ENCODE measurements at places on chromosomes 4 and X.

GRCh38 chr4:86557526-86557925, 36.6 kb upstream of the PTPN13 start:
- no peak for DNase-seq

GRCh38 chr4:141706445-141706844, 70.1 kb downstream of the IL15 start:
- no peak for DNase-seq

DNA sequence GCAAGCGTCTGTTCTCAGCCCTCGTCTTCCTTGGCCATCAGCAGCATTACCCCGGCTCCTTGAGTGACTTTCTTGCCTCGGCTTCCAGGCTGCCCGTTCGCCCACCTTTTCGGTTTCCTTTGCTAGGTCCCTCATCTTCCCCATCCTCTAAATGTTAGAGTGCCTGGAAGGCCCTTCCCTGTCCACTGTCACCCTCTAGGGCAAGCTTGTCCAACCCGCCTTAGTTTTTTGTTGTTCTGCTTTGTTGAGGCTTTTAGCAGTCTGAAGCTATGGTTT, 62.7 kb downstream of the TBC1D14 start:
- no peak for DNase-seq

DNA sequence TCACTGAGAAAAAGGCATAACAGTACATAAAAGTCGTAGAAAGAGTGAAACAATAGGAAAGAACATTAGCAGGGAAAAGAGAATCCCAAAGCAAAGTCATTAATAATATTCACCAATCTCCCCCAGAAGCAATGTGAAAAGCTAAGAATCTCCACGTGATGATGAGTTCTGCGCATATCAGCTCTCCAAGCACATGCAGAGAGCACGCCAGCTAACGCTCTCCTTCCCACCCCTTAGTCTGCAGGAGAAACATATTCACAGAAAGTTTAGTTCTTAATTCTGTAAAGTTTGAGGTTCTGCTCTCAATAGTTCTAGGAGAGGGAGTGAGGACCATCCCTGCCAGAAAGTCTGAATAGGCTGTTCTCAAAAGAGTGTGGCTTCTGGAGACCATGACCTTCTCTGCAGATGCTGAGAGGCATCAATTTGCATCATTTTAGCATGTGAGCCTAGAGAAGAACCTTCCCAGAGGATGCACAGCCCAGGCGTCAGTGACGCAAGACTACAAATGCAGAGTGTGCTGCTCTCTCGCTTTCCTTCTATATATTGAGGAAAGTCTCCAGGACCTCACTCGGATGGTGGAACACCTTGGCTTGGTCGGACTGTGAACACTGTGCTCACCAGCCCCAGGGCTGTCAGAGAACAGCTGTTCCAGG, 51.3 kb upstream of the AFAP1 start:
- DNase-seq, result no peak

GRCh38 chrX:154135458-154136229, 8.4 kb upstream of the OPN1LW start:
- DNase-seq, result no peak

GRCh38 chrX:3176439-3176820, 135.2 kb downstream of the ARSF start:
- no peak for DNase-seq

- no peak for DNase-seq
These were observed 50.2 kb upstream of the MAP9 start for GRCh38 chr4:155426953-155427352.

- no peak for DNase-seq
These were observed 398.0 kb downstream of the SMARCA1 start for GRCh38 chrX:129125122-129125914.

DNA sequence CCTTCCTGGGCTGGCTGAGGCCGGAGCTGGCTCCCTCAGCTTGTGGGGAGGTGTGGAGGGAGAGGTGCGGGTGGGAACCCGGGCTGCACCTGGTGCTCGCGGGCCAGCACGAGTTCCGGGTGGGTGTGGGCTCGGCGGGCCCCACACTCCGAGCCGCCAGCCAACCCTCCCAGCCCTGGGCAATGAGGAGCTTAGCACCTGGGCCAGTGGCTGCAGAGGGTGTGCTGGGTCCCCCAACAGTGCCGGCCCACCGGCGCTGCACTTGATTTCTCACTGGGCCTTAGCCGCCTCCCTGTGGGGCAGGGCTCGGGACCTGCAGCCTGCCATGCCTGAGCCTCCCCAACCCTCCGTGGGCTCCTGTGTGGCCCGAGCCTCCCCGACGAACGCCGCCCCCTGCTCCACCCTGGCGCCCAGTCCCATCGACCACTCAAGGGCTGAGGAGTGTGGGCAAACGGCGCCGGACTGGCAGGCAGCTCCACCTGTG, 182.7 kb upstream of the PAQR3 start:
- no peak for DNase-seq

- no peak for DNase-seq
These were observed 50.8 kb downstream of the ZFYVE28 start for GRCh38 chr4:2367626-2368025.

- no peak for DNase-seq
These were observed 63.8 kb downstream of the EFNB1 start for GRCh38 chrX:68892651-68893050.

DNA sequence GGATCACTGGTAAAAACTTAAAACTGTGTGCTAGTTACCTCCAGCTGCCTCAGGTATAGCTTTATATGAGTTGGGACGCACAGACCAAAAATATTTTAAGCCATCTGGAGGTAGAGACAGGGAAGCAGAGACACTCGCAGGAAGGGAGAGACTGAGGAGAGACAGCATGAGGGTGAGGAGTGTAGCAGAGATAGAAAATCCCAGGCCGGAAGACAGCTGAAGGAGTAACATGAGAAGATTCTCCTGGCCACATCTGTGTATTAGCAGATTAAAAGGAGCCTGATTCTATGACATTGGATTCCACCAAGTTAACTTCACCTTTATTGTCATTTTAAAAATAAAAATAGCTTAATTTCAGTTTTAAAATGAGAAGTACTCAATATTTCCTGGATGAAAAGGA, 84.3 kb downstream of the PDLIM5 start:
- DNase-seq, result no peak

DNA sequence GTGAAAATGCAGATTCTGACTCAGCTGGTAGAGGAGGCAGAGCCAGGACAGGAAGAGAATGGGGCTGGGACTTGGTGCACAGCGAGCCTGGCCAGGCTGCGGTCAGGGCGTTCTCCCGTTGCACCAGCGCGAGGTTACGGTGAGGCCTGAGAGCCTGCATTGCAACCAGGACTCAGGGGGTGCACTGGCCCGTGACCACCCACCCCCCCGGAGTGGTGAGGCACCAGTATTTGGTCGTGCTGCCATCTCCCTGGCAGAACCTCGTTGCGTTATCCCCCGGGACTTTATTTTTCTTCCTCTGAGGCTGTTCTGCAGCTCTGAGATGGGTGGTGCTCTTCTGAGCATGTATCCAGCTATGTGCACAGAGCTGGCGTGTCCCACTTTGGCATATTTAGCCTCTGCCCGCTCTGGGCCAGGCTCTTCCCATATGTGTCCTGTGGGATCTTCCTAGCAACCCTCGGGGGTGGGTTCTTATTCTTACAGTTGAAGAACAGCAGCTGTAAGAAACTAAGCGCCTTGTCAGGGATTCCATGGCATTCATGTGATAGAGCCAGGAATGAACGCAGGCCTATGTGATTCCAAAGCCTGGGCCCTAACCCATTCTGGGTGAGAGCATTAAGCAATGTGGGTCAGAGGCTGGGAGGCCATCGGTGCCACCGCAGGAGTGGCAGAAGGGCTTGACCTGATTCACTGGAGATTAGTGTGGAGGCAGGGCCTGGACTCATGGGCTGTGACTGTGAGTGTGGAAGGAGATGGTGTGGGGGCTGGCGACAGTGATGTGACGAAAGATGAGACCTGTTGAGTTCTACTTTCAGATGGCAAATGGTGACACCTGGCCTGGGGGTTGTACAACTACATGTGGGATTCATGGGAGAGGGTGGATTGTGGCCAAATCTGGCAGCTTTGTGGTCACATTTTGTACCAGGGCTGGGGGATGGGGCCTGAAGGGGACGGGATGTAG, 3.1 kb downstream of the TADA2B start:
- DNase-seq, result no peak

GRCh38 chr4:1579001-1579900, 104.9 kb downstream of the FAM53A start:
- peak; percentile 31 for DNase-seq

DNA sequence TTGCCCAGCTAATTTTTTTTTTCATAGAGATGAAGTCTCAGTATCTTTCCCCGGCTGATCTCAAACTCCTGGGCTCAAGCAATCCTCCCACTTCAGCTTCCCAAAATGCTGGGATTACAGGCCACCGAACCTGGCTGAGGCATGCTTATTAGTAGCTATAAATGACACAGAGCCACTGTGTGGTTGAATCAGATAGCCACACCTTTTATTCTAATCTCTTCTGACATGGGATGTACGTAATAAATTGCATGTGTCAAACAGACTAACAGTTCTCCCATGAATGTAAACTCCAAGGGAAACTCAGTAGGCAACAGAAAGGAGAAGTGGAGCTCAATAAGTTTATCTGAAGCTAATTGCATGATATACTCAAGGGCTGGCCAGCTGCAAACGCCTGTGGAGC, 139.8 kb upstream of the VCX3A start:
- no peak for DNase-seq

DNA sequence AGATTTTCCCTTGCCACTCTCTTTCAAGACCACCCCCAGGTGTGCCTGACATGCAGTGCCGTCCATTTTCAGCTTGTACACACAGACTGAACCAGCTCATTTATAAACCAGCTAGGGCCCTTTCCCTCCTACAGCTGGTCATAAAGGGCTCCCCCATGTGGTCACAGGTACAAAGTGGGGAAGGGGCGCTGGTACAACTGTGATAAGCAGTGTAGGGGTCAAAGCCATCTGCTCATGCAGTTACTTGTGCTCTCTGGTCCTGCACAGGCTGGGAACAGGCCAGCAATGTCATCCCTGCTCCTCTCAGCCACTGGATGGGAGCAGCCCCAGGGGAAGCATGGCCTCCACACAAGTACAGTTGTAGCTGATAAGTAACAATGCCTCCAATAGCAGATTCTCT, 20.6 kb downstream of the GABRQ start:
- DNase-seq, result no peak

GRCh38 chrX:49178537-49178936, 6.8 kb downstream of the PLP2 start:
- DNase-seq, result no peak

GRCh38 chr4:26238778-26239679, 81.8 kb upstream of the RBPJ start:
- no peak for DNase-seq

DNA sequence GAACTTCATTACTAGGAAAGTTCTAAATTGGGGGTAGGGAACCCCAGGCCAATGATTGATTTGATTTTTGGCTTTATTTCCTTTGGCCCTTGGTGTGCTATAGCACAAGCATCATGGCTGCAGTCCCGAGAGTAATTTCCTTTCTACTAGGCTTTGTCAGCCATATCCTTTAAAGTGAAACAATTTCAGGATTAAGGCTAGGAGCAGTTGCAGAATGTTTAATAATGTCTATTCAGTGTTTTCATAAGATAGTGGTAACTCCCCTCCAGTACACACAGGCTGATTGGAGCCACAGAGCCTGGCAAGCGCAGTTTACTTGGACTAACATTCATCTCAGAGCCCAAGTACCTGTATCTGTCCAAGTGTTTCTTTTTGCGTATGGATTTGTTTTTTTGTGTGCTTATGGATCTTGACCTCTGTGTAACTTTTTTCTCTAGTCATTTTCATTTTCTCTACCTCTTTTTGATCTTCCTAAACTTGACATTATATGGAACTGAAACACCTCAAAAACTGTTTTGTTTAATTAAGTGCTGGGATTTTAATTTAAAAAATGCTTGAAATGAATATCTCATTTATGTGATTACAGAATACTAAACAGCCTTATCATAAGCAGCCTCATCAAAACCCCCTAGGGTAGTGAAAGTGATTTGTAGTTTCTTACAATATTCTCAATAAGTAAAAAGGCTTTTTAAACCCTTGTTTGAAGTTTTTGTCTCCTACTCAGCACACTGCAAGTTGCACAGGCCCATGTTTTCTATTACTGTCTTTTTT, 7.5 kb downstream of the STIM2 start:
- no peak for DNase-seq

DNA sequence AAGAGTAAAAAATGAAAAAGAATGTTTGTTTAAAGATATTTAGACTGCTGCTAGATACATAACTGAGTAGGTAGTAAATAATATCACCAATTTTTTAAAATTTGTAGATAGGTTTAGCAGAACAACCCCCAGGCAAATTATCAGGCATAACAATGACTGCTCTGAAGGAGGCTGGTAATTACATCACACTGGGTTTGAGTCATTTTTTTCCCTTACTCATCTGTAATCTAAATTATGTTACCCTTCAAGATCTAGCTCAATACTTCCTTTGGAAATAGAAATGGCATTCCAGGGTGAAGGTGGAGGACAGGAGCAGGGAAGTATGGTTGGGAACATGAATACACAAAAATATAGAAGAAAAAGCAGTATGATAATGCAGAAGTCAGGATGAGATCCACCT, 431.6 kb upstream of the MAOA start:
- no peak for DNase-seq

GRCh38 chrX:68396953-68397352, 36.3 kb downstream of the OPHN1 start:
- no peak for DNase-seq

GRCh38 chrX:138908577-138908976, 197.1 kb upstream of the FGF13 start:
- DNase-seq, result no peak

GRCh38 chr4:156193800-156194199, 240.1 kb upstream of the CTSO start:
- DNase-seq, result no peak

GRCh38 chrX:63656871-63657580, 128.0 kb downstream of the ARHGEF9 start:
- no peak for DNase-seq

DNA sequence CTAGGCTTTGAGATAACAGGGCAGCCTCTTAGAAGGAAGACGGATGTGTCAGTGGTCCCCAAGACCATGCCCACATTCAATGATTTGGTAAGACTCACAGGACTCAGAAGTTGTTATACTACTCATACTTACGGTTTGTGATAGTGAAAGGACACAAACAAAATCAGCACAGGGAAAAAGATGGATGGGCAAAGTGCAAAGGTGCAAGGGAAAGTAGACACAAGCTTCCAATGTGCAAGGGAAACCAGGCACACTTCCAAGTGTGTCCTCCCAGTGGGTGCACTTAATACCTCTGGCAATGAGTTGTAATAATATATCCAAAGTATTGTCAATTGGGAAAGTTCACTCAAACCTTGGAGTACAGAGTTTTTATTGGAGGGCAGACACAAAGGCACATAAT, 53.8 kb upstream of the VCX start:
- no peak for DNase-seq

DNA sequence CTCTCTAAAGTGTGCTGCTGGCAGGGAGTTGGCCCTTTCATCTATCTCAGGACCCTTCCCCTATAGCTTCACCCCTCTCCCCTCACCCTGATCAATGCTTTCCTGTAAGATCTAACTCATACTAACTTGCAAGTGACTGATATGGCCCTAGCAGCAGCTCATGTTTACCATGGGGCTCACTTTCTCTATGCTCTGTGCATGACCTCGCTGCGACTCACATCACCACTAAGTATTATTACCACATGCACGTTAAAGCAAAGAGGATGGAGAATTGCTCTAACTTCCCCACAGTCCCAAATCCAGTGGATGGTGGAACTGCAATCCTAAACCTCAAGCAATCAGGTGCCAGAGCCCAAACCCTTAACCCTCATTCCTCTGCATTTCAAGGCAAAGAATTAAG, 626.6 kb downstream of the MID1IP1 start:
- DNase-seq, result no peak

All from stimulated activated CD4-positive, alpha-beta T cell treated with anti-CD3 and anti-CD28 coated beads, TNF-alpha, amount 100 ng/mL, for 1 hour (primary cell).